ENCODE measurements at places on chromosomes 3 and 15.

DNA sequence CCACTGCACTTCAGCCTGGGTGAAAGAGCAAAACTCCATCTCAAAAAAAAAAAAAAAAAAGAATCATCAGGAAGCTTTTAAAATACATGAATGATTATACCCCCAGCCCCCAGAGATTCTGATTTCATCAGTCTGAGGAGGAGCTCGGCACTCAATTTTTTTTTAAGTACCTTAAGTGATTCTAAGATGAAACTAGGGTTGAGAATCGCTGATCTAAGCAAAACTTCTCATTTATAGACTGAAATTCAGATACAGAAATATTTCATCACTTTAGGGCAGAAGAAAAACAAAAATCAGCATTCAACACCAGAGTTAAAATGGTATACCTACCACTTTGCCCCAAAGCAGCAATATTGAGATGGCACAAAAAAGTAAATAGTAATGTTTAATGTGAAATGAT, 24.7 kb downstream of the CPA3 start:
- DNase-seq = no peak

DNA sequence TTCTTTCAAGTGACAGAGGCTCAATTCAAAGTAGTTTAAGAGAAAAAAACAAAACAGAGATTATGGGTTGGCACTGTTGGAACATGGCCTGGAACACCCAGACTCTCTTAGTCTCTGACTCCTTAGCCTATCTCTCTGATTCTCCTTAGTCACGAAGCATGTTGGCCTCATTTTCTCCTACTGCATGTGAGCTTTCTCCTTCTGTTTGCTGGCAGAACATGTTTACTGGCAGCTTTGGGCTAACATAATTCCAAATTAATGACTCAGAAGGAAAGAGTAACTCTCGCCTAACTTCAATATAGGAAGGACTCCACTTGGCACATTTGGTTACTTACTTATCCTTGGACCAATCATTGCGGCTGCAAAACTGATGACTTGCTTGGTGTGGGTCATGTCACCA, 21.7 kb upstream of the CCDC39 start:
- DNase-seq = no peak

- no peak for DNase-seq
Measured at GRCh38 chr15:93803421-93804152, 427.8 kb upstream of the MCTP2 start.

GRCh38 chr3:166388321-166388720, 551.1 kb upstream of the BCHE start:
- DNase-seq = no peak

- no peak for DNase-seq
Measured at GRCh38 chr3:117170094-117170493, 460.5 kb downstream of the TUSC7 start.

GRCh38 chr3:62329971-62330370, 43.4 kb downstream of the FEZF2 start:
- no peak for DNase-seq

GRCh38 chr3:159169828-159170227, 368.0 kb downstream of the MFSD1 start:
- DNase-seq = no peak

- no peak for DNase-seq
Measured at GRCh38 chr3:66885326-66886000, 112.6 kb upstream of the KBTBD8 start.

GRCh38 chr15:70264014-70264582, 166.4 kb upstream of the TLE3 start:
- DNase-seq = no peak

- DNase-seq = no peak
Measured at GRCh38 chr3:170534227-170534626, 51.6 kb downstream of the SLC7A14 start.

GRCh38 chr3:127585813-127586413, 4.6 kb downstream of the TPRA1 start:
- no peak for DNase-seq

All from activated naive CD4-positive, alpha-beta T cell (primary cell).